ENCODE measurements at places on chromosomes 1 and 21.

DNA sequence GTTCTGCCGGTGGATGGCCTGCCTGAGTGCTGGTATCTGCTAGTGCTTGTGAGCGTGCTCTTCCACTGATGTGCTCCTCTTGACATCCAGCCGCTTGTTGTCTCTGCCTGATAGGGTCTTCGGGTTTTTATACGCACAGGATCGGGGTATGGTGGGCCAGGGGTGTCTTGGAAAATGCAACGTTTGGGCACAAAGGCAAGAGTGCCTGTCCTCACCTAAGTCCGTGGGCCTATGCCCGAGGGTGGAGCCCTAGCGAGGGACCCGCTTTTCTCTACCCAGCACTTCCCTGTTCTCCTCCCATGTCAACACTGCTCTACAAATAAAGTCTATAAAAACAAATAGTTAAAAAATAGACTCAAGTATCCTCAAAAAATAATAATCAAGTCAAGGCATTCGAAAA, 1007.8 kb downstream of the PLA2G4A start:
- DNase-seq = no peak

DNA sequence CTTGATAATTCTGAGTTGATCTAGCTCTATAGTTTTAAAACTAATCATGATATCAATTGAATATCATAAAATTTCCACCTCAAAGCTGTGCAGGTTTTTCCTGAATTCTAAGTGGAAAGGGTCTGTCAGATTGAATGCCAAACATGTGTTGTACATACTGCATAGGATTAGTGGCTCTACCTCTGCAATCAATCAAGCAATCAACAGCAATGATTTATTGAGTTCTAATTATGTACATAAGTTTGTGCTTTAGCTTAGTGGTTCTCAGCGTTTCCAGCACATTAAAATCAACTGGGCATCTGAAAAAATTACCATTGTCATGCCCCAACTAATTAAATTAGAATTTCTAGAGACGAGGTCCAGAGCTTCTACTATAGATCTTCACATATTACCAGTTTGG, 251.5 kb downstream of the BACH1 start:
- DNase-seq = no peak

DNA sequence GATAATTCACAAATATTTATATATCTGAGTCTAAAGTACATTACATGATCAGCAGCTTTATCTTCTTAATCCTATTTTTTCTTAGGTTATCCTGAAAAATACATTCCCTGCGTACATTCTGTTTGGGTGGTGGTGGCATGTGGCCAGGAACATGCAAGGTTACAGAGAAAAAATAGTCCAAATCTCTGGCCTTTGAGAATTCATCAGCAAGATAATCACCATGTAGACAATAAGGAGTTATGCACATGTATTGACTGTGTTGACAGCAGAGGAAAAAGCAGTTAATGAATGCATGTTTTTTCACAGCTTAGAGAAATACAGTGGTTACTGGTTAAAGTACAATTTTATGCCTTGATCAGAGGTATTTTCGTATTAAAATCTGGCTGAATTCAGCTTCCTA, 49.0 kb downstream of the ABCA4 start:
- no peak for DNase-seq

DNA sequence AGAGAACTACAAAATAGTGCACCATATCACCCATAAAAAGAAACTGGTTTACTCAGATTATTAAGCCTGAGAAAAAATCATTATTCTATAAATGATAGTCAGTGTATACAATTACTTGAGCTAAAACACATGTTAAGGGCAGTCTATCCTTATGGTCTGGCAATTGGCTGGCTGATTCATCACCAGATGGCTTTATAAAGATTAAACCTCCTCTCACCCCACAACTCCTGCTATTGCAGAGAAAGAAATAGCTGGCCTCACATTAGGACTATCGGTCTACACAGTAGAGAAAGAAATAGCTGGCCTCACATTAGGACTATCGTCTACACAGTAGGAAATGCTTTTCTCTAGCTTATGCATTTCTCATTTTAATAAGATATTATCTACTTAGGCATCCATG, 21.2 kb downstream of the CEP170 start:
- no peak for DNase-seq

- no peak for DNase-seq
These were observed 14.1 kb downstream of the TTC3 start for GRCh38 chr21:37087188-37087587.

GRCh38 chr21:27258742-27259448, 292.0 kb upstream of the ADAMTS5 start:
- no peak for DNase-seq

DNA sequence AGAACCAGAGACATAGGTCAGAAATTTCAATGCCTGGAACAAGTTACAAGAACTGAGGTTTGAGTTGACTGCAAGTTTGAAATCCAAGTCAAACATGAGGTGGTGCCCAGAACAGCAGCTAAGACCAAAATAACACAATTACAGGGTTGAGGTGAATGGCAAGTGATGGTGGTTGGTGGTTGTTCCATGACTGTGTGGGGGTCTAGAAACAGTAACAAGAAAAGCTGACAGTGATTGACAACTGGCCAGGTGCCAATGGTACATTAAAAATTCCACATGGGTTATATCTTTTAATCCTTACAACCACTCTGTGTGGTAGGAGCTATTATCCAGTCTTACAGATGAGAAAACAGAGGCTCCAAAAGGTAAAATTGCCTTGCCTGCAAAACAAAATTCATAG, 32.0 kb downstream of the RIMS3 start:
- DNase-seq = no peak

GRCh38 chr1:109170035-109170764, 43.5 kb upstream of the SARS1 start:
- DNase-seq = no peak

DNA sequence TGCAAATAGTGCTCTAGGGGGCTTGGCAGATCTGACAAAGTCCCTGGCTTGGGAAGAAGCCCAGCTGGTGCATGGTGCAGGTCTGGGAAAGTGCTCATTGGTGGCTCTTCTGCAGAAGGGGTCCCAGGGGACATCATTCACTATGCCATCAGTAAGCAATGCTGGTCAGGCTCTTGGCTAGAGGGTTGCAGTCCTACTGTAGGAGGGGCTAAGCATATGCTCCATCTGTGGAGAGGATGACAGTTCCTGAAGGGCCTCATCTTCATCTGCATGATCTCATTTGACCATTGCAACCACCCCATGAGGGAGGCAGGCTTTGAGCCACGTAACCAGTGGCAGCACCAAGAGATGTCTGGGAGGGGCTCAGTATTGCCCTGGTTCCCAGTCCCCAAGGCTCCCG, 31.5 kb upstream of the VASH2 start:
- no peak for DNase-seq

- no peak for DNase-seq
These were observed 15.0 kb upstream of the SCCPDH start for GRCh38 chr1:246709196-246709595.

DNA sequence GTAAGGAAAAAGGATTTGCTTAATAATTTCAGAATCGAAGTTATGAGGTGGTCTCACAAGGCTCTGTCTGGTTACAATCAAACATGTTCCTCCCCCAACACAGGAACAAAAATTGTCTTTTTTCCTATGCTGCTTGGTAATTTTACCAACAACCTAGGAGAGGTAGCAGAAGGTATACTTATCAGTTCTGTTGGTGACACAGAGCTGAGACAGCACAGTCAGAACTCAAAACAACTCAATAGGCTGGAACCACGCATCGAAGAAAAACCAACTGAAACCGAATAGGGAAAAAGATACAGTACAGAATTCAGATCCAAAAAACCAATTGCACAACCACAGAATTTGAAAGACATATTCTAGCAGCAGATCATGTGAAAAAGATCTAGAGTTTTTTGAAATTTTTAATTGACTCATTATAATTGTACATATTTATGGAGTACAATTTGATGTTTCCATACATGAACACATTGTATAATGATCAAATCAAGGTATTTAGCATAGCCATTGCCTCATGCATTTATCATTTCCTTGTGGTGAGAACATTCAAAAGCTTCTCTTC, 3.8 kb downstream of the G0S2 start:
- no peak for DNase-seq

DNA sequence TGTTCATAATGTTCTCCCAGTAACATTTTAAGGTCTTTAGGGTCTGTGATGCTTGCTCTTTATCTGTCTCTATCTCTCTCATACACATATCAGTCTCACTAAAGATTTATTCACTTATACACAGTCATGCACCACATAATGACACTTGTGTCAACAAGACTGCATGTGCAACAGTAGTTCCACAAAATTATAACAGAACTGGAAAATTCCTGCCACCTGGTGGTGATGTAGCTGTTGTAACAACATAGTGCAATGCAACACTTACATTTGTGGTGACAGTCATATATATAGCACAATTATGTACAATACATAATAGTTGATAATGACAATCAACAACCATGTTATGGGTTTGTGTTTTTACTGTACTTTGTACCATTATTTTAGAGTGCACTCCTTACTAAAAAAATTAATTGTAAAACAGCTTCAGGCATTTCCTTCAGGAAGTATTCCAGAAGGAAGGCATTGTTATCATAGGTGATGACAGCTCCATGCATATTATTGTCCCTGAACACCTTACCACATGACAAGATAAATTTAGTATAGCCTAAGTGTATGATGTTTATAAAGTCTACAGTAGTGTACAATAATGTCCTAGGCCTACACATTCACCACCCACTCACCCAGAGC, 8.1 kb downstream of the TDRD5 start:
- no peak for DNase-seq

DNA sequence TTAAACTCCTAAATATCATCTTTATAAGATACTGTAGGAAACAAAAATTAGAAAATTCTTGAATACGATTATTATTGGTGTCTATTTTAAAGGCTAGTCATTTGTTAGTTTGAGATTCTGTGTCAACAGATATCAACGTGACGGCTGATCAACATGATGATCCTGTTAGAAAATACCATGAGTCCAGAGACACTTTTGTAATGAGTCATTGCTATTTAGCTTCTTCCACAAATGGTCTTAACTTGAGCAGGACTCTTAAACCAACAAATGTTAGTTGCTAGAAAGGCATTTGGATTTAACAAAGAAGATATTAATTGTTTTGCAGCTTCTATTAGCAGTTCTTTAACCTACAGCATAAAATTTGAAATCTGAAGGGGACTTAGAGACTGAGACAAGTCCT, 131.2 kb downstream of the TGFB2 start:
- DNase-seq = no peak

DNA sequence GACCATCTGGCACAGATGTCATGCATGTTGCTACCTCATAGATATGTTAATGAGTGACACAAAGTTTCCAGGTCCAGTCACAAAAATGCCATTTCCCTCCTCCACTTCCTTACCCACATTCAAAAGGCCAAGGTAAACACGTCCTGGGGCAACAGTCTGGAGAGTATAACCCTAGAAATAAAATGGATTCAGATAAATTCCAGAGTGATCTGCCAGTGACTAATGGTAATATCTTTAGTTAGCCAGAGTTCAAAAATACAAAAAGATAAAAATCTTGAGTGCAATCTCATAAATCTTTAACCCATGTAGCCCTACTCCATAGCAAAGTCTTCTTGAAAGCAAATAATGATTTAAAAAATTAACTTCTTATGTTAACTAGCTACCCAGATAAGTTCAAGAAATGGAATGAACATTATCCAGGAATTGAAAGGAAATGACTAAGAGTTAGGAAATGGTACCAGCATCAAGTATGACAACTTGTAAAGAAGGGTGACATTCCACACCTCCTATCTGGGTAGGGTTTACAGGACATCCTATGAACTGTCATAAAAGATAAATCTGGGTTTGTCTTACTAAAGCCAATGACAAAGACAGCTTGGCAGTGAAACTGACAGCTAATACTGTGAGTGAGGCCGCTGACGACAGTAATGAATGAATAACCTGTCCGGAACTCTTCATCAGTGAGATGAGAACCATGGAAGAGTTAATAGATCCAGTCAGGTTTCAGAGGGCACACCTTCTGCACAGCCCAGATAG, 18.1 kb downstream of the RGS2 start:
- no peak for DNase-seq

DNA sequence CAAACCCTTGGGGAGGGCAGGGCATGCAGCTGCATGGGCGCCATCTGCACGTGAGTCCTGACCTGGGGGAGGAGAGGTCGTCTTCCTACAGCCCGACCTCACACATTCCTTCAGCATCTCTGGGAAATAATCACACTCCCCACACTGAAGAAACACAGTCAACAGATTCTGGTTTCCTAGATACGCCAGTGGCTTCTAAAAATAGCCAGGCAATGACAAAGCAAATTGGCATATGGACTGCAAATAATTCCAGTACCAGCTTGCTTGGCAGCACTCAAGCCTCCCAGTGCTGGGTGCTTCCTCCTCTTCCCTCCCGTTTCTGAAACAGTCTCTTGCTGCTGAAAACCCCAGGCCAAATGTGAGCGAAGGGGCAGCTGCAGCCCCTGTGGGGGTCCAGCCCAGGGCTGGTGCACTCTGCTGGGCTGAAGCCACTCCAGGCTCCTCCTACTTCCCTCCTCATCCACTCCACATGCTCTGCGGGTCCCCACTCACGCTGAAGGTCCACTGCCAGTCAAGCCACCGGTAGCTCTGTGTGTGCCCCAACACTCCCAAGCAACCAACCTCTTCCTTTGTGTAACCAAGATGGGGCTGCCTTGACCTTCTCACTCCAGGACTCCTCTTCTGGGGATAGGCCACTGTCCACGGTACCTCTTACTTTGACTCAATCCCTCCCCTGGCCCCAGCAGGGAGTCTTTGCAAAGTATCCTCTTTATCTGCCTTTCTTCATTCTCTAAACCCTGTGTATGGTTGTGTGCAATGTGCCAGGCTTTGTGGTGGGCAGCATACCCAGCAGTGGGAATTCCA, 69.0 kb downstream of the KCND3 start:
- DNase-seq = no peak

- no peak for DNase-seq
These were observed 40.6 kb upstream of the SOD1 start for GRCh38 chr21:31618696-31619430.

GRCh38 chr1:5514527-5515183, 477.6 kb downstream of the NPHP4 start:
- DNase-seq = peak; percentile 52

DNA sequence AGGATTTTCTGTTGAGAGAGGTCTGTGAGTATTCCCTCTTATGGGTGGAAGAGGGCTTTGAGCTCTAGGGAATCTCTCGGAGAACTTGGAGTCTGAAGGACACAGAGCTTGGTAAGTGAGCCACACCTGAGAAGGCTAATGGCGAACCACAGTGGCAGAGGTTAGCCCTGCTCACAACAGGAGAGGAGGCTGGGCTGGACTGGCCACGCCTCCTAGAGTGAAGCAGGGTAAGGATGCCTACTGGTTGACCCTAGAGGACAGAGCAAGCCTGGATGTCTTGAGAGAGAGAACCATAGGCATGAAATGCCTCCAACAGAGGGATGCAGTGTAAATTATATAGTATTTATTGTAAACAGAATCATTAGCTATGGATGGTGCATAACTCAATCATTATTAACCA, 232.6 kb downstream of the PCP4 start:
- no peak for DNase-seq

- DNase-seq = no peak
These were observed 18.0 kb upstream of the LRRC3 start for GRCh38 chr21:44437371-44437695.

GRCh38 chr21:42301371-42302075, 13.7 kb downstream of the TFF3 start:
- no peak for DNase-seq
